ENCODE measurements at places on chromosomes 2 and 18. TPM values are rescaled to one million over a fixed set of nuclear protein-coding genes. Genes with fewer than 3 reads are reported as not detected.

DNA sequence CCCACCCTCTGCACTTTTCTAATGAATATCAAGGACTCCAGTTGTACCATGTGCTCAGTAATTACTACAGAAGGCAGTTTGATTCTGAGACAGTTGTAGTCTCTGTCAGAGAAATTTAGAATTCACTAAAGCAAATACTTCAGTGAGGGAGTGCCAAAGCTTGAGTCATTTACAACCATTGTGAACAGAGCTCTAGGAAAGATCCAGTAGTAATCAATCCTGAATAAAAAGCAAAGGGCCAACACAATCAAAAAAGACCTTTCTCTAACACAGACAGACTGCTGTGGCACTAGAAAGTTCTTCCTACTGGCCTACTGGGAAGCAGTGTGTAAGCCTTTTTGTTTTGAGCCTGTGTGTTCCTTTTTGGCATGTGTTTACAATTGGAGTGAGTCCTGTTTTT lies 135.6 kb upstream of the UNC80 start:
- DNase-seq = no peak

DNA sequence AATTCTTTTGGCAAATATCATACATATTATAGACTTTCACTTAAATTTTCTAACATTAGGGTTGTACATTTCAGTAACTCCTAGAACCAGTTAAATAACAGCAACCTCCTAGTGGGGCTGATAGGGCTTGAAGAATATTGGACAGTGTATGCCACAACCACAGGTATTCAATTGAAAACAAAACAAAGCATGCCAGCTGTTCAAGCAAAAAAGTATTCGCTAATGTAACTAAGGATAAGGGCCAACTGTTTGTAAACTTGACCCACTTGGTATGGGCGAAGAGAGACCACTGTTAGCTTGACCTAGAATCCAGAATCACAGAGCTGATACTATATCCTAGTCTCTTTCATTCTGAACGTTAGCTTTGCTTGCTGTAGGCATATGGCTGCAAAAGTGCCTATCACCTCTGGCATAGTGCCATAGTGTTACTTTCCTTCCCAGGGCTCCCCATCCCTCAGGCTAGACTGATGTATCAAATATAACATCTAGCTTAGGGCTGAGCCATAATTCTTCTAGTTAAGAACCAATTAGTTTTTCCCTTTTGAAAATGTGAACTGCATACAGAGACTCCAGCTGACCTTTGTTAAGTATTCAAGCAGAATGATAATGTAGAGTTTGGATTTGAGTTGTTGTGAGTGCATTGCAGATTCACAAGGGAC lies 458.8 kb upstream of the NRXN1 start:
- no peak for DNase-seq

Gene CXCR4
- 104 TPM for total RNA-seq

Gene SERPINB3
- not detected for total RNA-seq

Gene CHST10
- total RNA-seq = 1.6 TPM

Gene PREPL
- total RNA-seq = 30.1 TPM

Gene CABYR
- 0.84 TPM for total RNA-seq

Gene MEP1B
- total RNA-seq = not detected

Gene ALK
- total RNA-seq = not detected

Gene TMEM214
- total RNA-seq = 54.3 TPM
